ENCODE measurements at places on chromosomes 7 and 10. TPM values are rescaled to one million over a fixed set of nuclear protein-coding genes. Genes with fewer than 3 reads are reported as not detected.

The SMIM30 gene
- 28.3 TPM for total RNA-seq

The GRB10 gene
- 50.0 TPM for total RNA-seq

The RAMP3 gene
- 6.6 TPM for total RNA-seq

The AKR1C1 gene
- total RNA-seq: 22.9 TPM

The SPDYE1 gene
- total RNA-seq: 0.13 TPM

The SLC26A3 gene
- 0.30 TPM for total RNA-seq

The GPR26 gene
- total RNA-seq: not detected

The TUBAL3 gene
- total RNA-seq: not detected

The ELN gene
- 49.5 TPM for total RNA-seq

The PTPRZ1 gene
- total RNA-seq: 2.0 TPM

The LFNG gene
- total RNA-seq: 8.2 TPM

The ATP6V0E2 gene
- total RNA-seq: 13.2 TPM

The DRGX gene
- not detected for total RNA-seq

The ZNF488 gene
- total RNA-seq: 0.57 TPM

The FRAT2 gene
- total RNA-seq: 4.2 TPM

The CFAP43 gene
- total RNA-seq: 4.2 TPM

The WDR91 gene
- total RNA-seq: 14.7 TPM

The LIPN gene
- total RNA-seq: not detected

The NEUROG3 gene
- total RNA-seq: not detected

The IRF5 gene
- 3.1 TPM for total RNA-seq

The RADIL gene
- total RNA-seq: 3.2 TPM

The ADAP1 gene
- total RNA-seq: 5.9 TPM

The AKR1C8 gene
- not detected for total RNA-seq

The RNF148 gene
- 1.2 TPM for total RNA-seq

The NPY gene
- not detected for total RNA-seq

The MKX gene
- 22.7 TPM for total RNA-seq

The FAM25C gene
- total RNA-seq: not detected

The RPEL1 gene
- not detected for total RNA-seq

The MALRD1 gene
- total RNA-seq: 1.5 TPM

The PRKG1 gene
- 15.7 TPM for total RNA-seq

The BAG3 gene
- 33.5 TPM for total RNA-seq

The ADAM12 gene
- total RNA-seq: 1.8 TPM

The ERCC6 gene
- total RNA-seq: 16.8 TPM

The GIMAP7 gene
- total RNA-seq: 3.2 TPM

The AHR gene
- 45.5 TPM for total RNA-seq

The THSD7A gene
- total RNA-seq: 1.8 TPM

The SPDYE2B gene
- not detected for total RNA-seq

The CAV2 gene
- 53.7 TPM for total RNA-seq

The CYCS gene
- total RNA-seq: 46.4 TPM

The ACHE gene
- 3.8 TPM for total RNA-seq

The SYT15B gene
- total RNA-seq: 0.33 TPM

The VSIR gene
- 45.7 TPM for total RNA-seq

The OR2A25 gene
- total RNA-seq: not detected

The CNNM2 gene
- total RNA-seq: 10.9 TPM

The PPP1R17 gene
- total RNA-seq: 0.38 TPM

The PPA1 gene
- total RNA-seq: 78.4 TPM

The SPDYE9 gene
- not detected for total RNA-seq

The RASA4 gene
- total RNA-seq: 86.4 TPM

Data from ovary (tissue), 10 donors.